H4 (cell line): ENCODE measurements at places on chromosomes 6 and 20.

DNA sequence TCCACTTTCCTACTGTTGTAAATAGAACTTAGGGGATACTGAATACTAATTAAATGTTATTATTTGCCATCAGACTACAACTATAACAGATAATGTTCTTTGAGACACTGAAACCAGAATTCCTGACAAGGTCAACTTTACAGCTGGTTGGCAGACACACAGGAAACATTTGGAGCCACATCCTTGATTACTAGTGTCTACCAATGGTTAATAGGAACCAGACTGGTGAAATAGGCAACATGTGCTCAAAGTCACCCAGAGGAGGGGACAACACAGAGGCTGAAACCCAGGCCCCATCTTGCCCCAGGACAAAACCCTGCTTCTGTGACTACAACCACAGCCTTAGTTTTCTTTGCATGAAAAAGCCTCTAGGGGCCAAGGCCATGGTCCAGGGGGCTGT lies 47.8 kb upstream of the NT5E start:
- no peak for DNase-seq

DNA sequence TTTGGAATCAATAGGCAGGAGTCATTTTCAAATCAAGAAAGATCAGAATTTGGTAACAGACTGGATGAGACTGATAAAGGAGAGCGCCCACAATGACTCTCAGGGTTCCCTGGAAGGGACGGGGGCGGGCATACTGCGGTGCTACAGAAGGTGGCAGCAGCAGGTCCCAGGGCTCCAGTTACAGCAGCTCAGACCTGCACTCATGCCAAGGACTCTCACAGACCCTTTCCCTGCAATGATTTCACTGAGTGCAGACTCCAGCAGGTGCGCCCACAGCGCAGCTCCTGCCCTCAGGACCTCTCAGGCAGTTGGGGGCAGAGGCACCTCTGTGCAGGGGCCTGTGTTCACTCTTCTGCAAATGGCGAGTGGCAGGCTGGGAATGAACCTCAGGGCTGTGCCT lies 359.8 kb downstream of the ZFAND3 start:
- no peak for DNase-seq

DNA sequence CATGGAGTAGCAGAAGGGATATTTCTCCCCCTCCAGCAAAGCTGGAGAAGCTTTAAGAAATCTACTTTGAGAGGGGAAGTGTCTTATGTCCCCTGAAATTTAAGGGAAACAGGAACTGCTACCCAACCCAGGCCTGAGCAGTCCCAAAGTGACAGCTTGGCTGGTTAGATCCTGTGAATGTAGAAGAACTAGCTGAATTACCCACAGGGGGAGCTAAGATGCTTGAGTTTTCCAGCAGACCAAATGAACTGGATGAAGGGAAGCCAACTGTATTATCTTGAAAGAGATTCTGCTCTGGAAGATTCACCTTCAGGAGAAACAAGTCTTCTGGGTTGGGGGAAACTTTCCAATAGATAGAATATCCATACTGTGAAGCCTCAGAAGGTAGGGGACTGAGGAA lies 303.3 kb upstream of the MMS22L start:
- peak; percentile 3 for DNase-seq

DNA sequence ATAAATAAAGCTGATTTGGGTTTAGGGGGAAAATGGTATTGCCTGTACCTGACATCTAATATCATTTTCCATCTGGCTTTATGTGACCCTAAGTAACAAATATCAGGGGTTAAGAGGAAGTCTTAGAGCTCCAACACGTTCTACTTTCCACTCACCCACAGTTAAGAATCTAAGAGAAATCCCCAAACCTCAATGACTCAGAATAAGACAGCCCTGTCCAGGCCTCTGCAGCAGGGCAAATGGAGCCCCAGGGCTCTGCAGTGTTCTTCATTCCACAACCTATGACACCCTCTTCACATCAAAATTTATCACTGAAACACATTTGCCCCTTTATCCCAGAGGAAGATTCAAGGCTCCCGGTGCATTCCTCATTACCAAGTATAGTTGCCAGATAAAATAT lies 20.3 kb upstream of the TENT5A start:
- no peak for DNase-seq

- DNase-seq = no peak
These were observed 142.7 kb downstream of the LRRC1 start for GRCh38 chr6:53937461-53937860.

- no peak for DNase-seq
These were observed 19.2 kb upstream of the RIPOR3 start for GRCh38 chr20:50710492-50711063.
